ENCODE measurements at places on chromosomes 5 and 9. TPM values are rescaled to one million over a fixed set of nuclear protein-coding genes. Genes with fewer than 3 reads are reported as not detected.

Gene EDIL3
- not detected for polyA plus RNA-seq

Gene SPINK6
- not detected for polyA plus RNA-seq

Gene UAP1L1
- 14.8 TPM for polyA plus RNA-seq

Gene ARID3C
- not detected for polyA plus RNA-seq

Gene AMACR
- 6.1 TPM for polyA plus RNA-seq

Gene PCDHGA5
- polyA plus RNA-seq, result not detected

Gene FCN2
- polyA plus RNA-seq, result not detected

Gene C9orf152
- polyA plus RNA-seq, result not detected

Gene SLC6A7
- not detected for polyA plus RNA-seq

Gene CDK9
- 26.4 TPM for polyA plus RNA-seq

Gene HMGXB3
- 6.2 TPM for polyA plus RNA-seq

Gene MFAP3
- polyA plus RNA-seq, result 8.6 TPM

Gene HMCN2
- not detected for polyA plus RNA-seq

Gene ZFP2
- polyA plus RNA-seq, result not detected

Gene ACTBL2
- polyA plus RNA-seq, result not detected

Gene C8G
- polyA plus RNA-seq, result not detected

Gene MTAP
- 11.3 TPM for polyA plus RNA-seq

Gene LIFR
- polyA plus RNA-seq, result not detected

Gene PCDHA1
- not detected for polyA plus RNA-seq

Gene OLFML2A
- polyA plus RNA-seq, result 0.25 TPM

Gene PCDHB8
- not detected for polyA plus RNA-seq

Gene GLDC
- polyA plus RNA-seq, result not detected

Gene CCL21
- not detected for polyA plus RNA-seq

Gene GABRA1
- not detected for polyA plus RNA-seq

Gene BOD1
- polyA plus RNA-seq, result 11.3 TPM

Gene ZNF454
- not detected for polyA plus RNA-seq

Gene OGN
- not detected for polyA plus RNA-seq

Gene FOXD1
- not detected for polyA plus RNA-seq

Gene HINT2
- polyA plus RNA-seq, result 59.1 TPM

Gene ZNF483
- not detected for polyA plus RNA-seq

Gene PDLIM4
- not detected for polyA plus RNA-seq

Gene FREM1
- polyA plus RNA-seq, result not detected

Gene HRH2
- 75.5 TPM for polyA plus RNA-seq

Gene ENTPD2
- polyA plus RNA-seq, result not detected

Gene GTF2H2C
- 13.5 TPM for polyA plus RNA-seq

Gene TBC1D2
- 34.4 TPM for polyA plus RNA-seq

Gene CD180
- polyA plus RNA-seq, result 11.7 TPM

Gene FBXL7
- polyA plus RNA-seq, result not detected

Gene CDH18
- polyA plus RNA-seq, result not detected

Gene MAP1B
- polyA plus RNA-seq, result 0.02 TPM

Gene EQTN
- not detected for polyA plus RNA-seq
